ENCODE measurements at places on chromosomes 3 and 15.

DNA sequence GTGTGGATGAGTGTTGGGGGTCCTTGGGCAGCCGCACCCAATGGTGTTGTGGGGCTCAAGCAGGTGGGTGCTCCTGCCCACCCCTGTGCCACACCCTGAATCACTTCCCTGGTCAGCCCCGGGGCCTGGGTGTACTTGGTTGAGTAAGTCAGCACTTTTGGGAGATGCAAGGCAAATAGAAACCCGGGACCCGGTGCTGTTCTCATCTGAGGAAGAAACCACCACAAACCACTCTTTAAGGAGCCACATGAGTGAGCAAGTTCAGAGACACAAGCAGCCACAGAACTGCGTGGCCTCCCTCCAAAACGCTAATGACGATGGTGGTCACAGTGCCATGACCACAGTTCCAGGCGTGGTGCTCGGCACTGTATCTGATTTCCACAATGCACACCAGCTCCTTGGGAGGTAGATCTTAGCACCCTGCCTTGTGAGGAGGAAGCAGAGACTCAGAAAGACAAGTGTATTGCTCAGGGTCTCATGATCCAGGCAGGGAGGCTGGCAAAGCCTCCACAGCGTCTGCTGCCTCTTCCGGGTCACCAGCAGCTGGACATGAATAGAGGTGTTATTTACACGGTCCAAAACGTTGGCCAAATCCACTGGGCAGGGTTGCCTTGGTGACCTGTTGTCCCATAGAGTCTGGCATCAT is 118.2 kb upstream of the ALDH1A3 start:
- no peak for DNase-seq

DNA sequence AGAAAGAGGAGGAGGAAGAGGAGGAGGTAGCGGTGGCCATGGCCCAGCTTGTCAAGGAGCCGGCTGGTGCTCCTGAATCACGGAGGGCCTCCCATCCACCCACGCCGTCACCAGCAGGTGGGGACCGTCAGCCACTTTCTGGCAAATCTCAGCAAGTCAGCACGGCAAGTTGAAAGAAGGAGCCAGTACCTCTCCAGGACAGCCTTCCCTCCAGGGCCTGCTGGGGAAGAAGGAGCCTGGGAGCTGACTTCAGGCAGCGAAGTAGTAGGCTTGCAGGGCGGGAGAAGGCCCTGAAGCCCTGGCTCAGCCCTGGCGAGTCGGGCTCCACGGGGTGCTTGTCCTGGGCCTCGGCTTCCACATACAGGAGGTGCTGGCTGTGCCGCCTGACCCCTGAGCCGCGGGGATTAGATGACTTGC is 99.2 kb upstream of the TRPM1 start:
- no peak for DNase-seq

DNA sequence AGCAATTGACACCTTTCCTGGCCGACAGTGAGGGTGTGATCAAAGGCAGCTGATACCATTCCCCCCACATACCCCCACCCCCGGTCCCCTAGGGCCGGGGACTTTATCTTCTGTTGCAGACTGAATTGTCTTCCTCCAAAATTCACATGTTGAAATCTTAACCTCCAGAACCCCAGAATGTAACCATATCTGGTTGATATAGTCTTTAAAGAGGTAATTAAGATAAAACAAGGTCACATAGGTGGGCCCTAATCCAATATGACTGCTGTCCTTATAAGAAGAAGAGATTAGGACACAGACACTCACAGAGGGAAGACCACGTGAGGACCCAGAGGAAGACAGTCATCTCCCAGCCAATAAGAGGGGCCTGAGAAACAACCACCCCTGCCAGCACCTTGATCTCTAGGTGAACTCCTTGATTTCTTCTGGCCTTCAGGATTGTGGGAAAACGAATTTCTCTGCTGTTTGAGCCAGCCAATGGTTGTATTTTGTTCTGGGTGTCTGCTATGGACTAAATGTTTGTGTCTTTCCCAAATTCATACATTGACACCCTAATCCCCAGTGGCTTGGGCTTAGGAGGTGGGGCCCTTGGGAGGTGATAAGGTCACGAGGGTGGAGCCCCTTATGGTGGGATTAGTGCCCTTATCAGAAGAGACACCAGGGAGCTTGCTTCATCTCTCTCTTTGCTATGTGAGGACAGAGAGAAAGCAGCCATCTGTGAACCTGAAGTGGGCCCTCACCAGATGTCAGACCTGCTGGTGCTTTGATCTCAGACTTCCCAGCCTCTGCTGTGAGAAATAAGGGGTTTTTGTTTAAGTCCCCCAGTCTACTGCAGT is 144.0 kb downstream of the CHSY1 start:
- no peak for DNase-seq

GRCh38 chr3:129633751-129634481 is 27.4 kb upstream of the PLXND1 start:
- no peak for DNase-seq

Measured in GM04504 (cell line).